ENCODE measurements at places on chromosomes 12 and 14.

- DNase-seq, result no peak
These were observed 33.4 kb downstream of the SLC11A2 start for GRCh38 chr12:50992819-50993218.

DNA sequence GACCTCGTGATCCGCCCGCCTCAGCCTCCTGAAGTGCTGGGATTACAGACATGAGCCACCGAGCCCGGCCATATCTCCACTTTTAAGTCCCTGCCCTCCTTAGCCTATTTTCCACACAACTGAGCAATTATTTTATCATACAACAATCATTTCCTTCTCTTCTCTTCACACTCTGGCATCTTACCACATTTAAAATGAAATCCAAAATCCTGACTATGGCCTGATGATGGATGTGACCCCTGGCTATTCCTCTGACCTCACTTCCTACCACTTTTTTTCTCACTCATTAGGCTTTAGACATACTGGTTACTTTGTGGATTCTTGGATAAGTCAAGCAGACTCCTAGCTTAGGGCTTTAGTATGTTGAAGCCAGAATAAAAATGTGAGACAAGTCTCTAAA, 21.9 kb upstream of the EID3 start:
- DNase-seq, result no peak

- DNase-seq, result no peak
These were observed 121.2 kb downstream of the RAD51B start for GRCh38 chr14:67940486-67941455.

DNA sequence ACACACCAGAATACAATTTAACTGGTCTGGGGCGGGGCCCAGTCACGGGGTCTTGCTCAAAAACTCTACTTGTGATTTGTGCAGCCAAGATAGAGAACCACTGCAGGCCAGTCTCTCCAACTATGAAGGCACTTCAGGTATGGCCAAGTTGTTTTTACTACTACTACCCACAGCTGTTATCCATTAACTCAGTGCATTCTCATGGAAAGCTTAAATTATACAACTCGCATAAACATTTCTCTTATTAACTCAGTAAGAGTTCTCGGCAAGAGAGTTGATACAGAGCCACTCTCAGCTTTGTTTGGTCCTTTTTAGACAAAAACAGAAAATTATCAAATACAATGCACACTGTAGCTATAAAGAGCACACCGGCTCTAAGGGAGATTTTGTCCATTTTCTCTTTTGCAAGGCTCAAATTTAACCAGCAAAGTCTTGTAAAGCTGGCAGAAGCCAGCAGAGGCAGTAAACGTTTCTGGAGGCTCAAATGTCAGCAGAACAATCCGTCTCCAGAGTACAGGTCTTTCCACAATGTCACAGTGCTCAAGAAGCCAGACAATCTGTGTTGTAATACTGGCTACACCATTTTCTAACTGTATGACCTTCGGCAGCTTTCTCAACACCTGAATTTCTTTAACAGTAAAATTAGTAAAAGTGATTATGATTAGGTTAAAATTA, 85.9 kb downstream of the PTGER2 start:
- DNase-seq, result no peak

DNA sequence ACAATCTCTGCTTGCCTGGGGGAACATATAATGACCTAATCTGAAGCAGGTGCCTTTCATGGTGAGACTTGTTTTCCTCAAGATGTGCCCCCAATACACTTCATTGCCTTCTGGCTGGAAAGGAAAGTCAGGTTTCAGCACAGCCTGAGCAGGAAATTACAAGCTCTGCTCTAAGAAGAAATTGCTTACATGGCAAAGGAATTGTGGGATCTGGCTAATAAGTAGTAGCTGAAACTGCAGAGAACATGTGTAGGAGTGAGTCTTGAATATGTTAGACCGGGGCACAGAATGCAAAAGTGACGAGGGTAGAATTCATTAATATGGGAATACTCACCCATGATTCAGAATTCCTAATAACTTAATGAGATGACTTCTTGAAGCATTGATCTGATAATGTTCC, 6.3 kb upstream of the CFAP54 start:
- no peak for DNase-seq
